ENCODE measurements at places on chromosomes 4 and X.

DNA sequence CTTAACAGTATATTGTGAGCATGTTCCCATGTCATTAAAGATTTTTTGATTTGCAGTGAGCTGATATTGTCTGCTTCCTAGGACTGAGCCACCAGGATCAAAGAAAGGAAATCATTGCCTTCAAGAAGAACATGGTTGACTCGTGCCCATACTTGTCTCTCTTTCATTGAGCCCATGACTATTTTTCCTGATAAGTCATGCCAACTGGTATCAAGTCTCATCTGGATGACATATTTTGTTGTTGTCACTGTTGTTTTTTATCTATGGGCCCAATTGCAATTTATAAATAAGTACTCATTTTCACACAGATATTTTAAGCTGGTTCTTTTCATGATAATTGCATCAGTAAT is 10.2 kb upstream of the RHOH start:
- DNase-seq: no peak

- no peak for DNase-seq
Measured at GRCh38 chrX:9433596-9433995, 31.3 kb upstream of the TBL1X start.

DNA sequence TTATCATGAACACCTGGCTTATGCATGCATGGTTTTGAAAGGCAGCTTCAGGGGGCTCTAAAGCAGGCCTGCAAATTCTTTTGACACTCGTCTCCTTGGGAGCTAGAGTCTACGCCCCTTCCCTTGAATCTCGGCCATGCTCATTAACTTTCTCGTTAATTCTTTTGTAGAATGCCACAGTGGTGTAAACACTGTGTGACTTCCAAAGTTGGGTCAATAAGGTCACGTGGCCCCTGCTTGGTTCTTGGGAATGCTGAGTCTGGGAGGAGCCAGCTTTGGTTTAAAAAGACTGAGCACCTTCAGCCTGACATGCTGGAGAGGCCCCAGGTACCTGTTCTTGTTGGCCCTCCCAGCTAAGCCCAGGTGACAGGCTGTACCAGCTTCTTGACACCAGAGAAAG is 228.4 kb downstream of the DHRSX start:
- DNase-seq: no peak

DNA sequence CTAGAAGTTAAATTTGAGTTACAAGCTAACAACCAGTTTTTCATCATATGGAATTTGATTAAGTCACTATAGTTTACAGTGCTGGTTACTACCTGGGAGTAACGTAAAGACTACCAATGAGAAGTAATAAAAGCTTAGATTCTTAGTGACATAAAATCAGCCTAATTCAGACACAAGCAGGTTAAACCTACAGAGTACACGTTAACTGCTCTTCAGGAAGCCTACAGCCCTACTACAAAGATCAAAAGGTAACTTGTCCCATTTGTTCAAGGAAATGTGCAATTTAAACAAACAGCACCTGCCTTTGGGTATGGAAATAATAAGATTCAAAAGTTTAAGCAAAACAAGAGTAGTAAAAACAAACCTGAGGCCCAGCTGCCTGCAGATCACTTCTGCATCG is 21.5 kb downstream of the PRSS12 start:
- no peak for DNase-seq

DNA sequence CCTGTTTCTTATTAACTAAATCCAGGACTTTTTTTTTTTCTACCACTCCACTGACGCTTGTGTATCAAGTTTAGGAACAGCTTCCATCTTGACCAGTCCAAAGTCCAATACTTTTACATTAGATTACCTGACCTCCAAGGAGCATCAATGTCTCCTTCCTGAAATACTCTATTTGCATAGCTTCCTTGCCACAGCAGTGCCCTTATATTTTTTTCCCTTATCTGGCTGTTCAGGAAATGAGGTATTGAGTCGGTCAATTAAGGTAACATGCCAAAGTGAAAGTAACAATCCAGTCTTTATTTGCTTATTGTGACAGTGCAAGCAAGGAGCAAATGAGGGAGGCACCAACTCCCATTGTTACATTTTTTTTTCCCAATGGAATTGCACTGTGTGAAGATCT is 730.8 kb upstream of the NDST4 start:
- no peak for DNase-seq

- no peak for DNase-seq
Measured at GRCh38 chr4:89129080-89129640, 17.8 kb downstream of the TIGD2 start.

- DNase-seq: no peak
Measured at GRCh38 chr4:150909116-150909515, 106.0 kb downstream of the LRBA start.

GRCh38 chr4:83067058-83067639 is 32.2 kb downstream of the COPS4 start:
- no peak for DNase-seq

GRCh38 chr4:172850838-172851237 is 317.8 kb upstream of the GALNT7 start:
- DNase-seq: peak; percentile 20

DNA sequence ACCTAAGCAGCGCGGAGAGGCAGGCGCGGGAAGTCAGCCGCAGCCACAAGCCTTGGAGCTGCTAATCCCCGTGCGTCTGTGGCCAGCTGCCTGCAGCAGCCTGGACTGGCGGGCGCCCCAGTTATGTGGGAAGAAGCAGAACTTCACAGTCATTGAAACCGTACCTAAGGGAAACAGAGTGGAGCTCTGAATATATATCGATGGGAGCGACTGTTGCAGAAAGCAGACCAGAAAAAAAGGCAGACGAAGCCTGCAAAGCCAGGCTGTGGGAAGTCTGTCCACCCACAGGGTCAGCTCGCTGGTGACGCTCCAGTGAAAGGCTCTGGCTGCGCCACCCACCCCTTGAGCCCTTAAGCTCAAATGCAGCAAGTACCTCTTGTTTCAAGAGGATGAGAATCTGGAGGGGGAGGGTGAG is 24.7 kb downstream of the KCNE5 start:
- peak; percentile 7 for DNase-seq

GRCh38 chr4:26288355-26288909 is 32.4 kb upstream of the RBPJ start:
- peak; percentile 67 for DNase-seq

DNA sequence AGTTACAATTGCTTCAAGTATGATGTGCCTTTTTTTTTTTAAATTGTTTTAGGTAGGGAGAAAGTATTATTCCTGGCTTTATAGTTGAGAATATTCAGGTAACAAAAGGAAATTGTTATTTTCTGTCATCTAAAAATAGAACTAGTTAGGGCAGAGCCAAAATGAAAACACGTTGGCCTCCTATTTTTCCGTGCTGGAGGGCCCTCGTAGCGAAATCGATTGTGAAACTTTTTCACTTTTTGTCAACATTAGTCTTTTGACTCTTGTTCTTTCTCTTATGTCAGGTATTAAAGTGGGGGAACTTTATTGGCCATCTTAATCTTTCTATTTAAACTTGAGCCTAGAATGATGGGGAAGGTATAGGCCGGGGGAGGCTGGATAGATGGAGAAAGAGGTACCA is 104.9 kb downstream of the ARHGAP10 start:
- DNase-seq: no peak

DNA sequence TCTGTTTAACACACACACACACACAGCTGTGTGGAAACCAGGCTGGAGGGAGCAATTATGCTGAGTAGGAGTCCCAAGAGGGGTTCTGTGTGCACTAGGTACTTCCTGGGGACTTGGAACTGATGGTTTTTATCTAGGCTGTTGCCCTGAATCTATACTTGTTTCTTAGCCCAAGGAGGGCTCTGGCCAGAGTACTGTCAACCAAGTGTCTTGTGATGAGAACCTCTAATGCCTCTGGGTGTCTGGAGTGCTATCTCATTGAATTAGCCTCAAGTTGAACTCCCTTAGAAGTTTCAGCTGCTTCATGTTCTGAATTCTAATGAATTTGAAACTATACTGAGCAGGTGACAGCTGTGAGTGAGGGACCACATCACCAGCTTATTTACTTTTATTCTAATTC is 16.6 kb downstream of the ARHGAP24 start:
- no peak for DNase-seq

GRCh38 chr4:176323511-176324160 is 3.9 kb downstream of the SPCS3 start:
- DNase-seq: no peak

DNA sequence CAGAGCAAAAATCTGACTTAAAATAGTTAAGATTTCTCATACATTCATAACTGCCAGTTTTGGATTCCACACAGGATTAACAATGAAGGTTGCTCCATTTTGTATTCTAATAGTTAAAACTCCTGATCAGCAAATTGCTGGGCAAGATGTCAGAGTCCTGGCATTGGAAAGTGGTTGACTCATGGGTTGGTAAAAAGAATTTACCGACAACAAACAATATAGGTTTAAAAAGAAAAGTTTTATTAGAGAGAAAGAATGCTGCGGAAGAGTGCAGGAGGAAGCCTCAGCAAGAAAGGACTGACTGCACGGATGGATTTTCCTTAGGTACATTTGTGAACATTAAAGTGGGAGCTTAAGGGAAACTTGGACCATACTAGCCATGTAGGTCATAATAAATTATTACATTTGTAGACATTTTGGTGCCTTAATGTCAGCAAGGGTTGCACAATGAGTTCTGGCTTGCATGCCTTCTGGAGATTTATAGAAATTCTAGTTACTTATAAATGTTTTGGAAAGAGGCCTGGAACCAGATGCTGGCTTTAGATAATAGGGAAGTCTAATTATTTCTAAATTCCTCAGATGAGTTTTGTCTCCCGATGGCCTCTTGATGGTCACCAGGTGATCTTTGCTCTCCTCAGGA is 25.4 kb upstream of the IL2 start:
- DNase-seq: peak; percentile 9
